ENCODE measurements at places on chromosomes 16 and 17.

DNA sequence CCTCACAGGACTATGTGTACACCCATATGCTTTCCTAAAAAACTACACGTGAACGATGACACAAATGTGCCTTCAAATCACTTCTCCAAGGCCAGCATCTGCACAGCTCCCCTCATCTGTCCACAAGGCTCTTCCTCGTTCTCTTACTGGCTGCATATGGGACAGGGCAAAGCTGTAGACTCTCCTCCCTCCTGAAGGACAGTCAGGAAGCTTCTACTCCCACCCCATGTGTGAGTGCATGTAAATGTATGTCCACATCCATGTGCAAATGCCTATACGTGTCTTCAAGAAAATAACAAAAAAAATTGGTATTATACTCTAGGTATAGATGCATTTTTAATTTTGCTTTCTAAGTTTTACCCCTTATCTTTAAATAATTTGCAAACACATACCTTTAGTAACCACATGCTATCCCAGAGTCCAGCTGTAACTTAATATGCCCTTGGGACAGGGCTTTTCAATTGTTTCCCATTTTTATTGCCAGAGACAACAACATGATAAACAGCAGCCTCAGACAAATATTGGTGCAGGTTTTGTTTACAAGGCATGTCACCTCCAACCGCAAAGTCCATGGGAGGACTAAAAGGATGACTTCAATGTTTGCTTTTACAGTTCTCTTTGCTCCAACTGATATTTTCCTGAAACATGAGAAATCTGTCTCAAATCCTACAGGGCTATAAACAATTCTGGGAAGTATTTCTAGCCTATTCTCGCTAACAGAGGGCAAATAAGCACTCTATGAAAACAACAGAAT, 31.6 kb upstream of the FAAP100 start:
- DNase-seq, result no peak

DNA sequence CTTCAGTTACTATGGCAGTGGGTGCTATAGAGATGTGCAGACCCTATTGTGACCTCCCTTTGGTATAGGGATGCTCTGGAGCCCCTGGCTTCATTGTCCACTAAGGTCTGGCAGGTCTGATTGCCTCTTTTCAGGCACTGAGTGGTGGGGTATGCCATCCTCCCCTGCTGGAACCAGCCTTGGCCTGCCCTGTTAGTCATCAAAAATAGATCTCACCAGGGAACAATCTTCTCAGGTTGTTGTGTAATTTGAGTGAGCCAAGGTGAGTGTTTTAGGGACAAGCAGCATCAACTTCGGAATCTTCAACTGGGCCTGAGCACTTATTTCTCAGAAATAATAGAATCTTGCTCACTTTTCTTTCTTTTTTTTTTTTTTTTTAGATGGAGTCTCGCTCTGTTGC, 19.6 kb downstream of the HMOX2 start:
- no peak for DNase-seq

- no peak for DNase-seq
Observed at GRCh38 chr16:22358000-22358399, 16.4 kb downstream of the CDR2 start.

DNA sequence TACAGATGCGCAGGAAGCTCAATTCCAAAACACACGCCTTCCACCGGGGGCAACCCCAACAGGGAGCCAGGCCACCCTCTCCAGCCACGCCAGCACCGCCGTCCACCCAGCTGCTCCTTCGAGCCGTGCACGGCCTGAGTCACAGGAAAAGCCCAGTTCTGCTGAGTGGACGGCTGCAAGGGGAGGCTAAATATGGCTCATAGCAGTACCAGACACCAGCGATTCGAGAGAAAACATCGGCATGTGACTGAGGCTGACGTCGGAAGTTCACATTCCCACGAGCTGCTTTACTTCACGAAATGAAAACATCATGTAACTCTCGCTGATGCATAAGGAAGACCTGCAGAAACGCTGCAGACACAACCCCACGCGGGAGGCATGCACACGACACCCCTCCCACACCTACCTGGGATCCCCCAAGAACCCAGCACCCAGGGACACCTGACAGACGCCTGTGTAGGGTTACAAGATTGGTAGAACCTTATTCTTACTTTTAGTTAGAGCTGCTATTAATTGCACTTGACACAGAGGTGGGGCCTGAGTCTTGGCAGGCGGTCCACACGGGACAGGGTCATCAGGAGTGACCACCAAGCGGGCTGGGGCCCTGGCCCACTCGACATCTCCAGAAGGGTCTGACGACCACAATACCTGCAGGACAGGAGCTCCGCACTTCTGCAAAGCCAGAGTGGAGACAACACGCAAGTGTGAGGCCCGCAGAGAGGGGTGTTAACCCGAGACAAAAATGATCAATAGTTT, 116.8 kb downstream of the ANKRD11 start:
- DNase-seq, result no peak

- DNase-seq, result no peak
Observed at GRCh38 chr17:38920374-38921291, 4.8 kb upstream of the LASP1NB start.

- DNase-seq, result no peak
Observed at GRCh38 chr17:16439303-16439791, 24.0 kb downstream of the TRPV2 start.

- DNase-seq, result no peak
Observed at GRCh38 chr17:2924211-2924610, 128.0 kb downstream of the RAP1GAP2 start.

- no peak for DNase-seq
Observed at GRCh38 chr16:2341456-2342447, 1.2 kb upstream of the ABCA3 start.

GRCh38 chr17:1067282-1067956, 70.5 kb downstream of the TIMM22 start:
- DNase-seq, result no peak

DNA sequence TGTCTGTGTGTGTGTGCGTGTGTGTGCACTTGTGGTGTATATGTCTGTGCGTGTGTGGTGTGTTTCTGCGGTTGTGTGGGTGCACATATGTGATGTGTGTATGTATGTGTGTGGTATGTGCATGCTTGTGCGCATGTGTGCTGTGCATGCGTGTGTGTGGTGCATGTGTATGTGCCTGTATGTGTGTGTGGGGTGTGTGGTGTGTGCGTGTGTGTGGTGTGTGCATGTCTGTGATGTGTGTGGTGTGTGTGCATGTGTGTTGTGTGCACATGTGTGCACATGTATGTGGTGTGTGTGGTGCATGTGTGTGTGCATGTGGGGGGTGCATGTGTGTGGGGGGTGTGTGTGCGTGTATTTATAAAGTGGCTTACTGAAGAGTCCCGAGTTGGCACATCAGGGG, 23.0 kb upstream of the DNAI2 start:
- no peak for DNase-seq

- no peak for DNase-seq
Observed at GRCh38 chr16:88403794-88404581, 21.2 kb downstream of the ZNF469 start.

- DNase-seq, result no peak
Observed at GRCh38 chr17:83137523-83137922, 58.1 kb downstream of the METRNL start.

DNA sequence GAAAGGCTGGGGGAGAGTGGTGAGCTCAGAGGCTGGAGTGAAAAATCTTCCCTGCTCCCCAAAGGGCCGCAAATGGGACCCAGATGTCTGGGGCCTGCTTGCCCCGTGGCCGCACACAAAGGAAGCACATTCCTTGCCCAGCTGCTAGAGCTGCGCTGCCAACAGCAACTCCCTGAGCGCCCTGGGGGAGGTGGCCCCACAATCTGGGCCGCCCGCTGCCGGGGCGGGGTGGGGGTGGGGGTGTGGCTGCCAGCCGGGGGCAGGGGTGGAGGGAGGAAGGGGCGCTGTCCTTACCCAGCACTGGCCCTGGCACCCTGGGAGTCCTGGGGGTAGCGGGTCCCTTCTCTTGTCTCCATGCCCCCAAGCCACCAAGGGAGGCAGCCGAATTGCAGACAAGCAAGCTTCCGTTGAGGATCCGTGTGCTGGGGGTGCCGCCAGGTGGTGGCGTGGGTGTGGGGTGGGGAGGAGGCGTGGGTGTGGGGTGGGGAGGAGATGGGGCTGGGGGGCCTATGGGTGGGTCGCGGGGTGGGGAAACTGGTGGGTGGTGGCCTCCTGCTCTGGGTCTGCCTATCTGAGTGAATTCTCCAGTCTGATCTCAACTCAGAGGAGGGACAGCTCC, 48.4 kb upstream of the PABPN1L start:
- no peak for DNase-seq

DNA sequence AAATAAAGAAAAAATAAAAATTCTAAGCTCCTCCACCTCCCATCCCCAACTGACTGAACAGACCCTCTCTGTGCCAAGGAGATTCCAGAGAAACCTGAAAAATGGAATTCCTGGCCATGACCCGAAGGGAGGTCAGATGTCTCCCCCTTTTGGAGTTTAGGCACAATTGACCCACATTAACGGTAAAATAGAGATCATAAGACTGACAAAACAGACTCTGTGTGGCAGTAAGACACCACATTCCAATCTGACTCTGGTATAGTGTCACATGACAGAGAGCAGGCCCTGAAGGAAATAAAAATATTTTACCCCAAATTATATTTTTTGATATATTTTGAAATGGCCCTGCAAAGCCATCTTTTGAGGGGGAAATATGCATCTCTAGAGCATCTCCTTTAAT, 115.1 kb upstream of the ZKSCAN2 start:
- no peak for DNase-seq

DNA sequence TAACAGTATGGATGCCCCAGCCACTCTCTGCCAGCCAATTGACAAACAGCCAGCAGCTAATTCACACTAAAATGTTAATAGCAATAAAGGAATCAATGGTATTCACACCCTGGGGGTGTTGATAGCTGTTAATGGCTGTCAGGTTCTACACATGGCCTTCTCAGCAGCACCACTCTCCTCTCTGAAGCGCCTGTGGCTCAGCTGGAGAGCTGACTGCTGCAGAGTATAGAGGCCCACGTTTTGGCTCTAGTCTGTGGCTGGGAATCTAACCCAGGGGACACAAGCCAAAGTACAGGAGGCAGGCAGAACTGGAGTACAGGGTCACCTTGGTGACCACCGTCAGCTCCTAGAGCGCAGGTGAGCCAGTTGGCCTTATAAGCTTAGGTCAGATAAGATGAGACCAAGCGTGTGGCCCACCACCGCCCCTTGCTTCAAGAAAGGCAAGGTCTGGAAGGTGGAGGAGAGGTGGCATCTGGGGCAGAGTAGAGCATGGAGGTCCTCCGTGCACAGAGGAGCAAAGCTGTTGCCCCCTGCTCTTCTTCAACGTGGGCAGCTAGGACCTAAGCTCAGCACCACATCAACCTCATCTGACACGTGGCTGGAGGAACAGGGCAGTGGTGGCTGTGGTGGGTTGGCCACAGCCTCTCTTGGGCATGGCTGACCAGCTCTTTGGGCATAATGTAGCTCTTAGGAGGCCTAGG, 25.4 kb downstream of the CCR7 start:
- no peak for DNase-seq

GRCh38 chr17:17073581-17074403, 31.5 kb downstream of the MPRIP start:
- no peak for DNase-seq

GRCh38 chr17:74757502-74757901, 9.1 kb downstream of the NHERF1 start:
- DNase-seq, result no peak

GRCh38 chr17:20073055-20073979, 64.2 kb downstream of the SPECC1 start:
- DNase-seq, result no peak

GRCh38 chr17:76379646-76380376, 4.6 kb upstream of the SPHK1 start:
- no peak for DNase-seq

DNA sequence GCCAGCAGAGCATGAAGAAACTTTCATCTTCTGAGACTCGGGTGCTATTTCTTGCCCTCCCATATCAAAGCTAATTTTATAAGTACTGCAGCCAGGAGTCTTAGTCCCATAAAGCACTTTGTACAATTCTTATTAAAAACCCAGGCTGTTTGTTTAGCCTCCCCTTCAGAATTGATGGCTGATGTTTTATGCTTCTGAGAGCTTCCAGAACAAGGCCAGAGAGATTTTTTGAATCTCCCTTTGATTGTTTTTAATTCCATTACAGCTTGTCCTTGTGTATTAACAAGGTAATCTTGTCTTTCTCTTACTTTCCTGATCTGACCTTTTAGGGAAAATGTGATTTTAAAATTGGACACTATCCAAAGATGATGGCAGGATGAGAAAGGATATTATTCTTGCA, 16.3 kb downstream of the COQ7 start:
- no peak for DNase-seq

DNA sequence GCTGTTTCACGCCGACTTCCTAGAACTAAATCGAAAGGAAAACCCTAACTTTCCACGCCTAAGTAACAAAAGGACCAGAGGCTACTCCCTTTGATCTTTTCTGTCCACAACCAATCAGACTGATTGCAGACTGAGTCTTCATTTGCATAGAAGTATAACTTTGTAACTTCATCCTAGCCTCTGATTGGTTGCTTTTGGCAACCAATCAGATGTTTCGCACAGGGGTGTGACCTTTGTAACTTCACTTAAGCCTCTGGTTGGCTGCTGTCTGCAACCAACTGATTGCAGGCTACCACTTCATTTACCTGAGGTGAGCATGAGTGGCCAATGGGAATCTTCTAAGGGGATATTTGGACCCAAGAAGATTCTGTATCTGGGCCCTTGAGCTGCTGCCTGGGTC, 17.4 kb upstream of the ICAM2 start:
- DNase-seq, result no peak

DNA sequence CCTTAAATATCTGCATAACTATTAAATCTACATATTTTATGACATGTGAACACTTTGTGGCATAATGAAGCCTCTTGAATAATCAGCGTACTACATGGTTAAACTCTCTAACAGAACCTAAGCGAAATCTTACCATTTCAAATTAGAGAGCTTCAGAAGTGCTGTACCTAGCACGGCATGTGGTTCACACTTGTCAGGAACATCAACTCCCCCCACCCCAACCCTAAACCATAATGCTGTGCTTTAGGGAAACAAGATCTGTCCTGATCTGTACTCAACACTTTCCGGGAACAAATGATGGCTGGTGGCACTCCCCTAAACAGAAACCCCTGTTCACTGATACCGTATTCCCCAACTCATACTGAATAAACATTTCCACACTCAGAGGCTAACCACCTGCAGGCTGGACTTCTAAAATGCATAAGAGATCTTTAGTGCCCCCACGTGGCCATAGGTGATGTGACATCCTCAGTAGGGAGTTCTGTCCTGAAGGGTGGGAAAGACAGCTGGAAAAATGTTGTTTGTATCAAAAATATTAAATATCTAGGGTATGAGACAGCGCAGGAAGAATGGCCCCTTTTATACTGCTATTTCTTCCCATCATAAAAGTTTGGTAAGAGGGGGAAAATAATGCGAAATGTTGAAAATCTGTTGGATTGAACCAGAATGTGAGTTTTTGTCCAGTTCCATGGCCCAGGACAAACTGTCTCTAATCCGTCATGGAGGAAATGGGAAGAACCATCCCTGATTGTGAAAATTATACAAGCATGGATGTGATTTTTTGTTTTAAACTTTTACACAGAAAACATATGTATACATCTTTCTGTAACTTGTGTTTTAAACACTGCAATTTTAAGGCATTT, 88.6 kb downstream of the USP31 start:
- no peak for DNase-seq

- DNase-seq, result no peak
Observed at GRCh38 chr16:71201054-71201453, 29.5 kb downstream of the HYDIN start.

GRCh38 chr17:329784-330420, 22.7 kb downstream of the RPH3AL start:
- DNase-seq, result no peak

- DNase-seq, result no peak
Observed at GRCh38 chr17:81060416-81060815, 25.5 kb downstream of the BAIAP2 start.

Data from forelimb muscle (tissue), 1 donor.